ENCODE measurements at places on chromosomes 2 and 18.

- no peak for DNase-seq
Observed at GRCh38 chr2:48600204-48600813, 17.3 kb upstream of the GTF2A1L start.

GRCh38 chr2:64025741-64026140, 6.5 kb upstream of the VPS54 start:
- no peak for DNase-seq

DNA sequence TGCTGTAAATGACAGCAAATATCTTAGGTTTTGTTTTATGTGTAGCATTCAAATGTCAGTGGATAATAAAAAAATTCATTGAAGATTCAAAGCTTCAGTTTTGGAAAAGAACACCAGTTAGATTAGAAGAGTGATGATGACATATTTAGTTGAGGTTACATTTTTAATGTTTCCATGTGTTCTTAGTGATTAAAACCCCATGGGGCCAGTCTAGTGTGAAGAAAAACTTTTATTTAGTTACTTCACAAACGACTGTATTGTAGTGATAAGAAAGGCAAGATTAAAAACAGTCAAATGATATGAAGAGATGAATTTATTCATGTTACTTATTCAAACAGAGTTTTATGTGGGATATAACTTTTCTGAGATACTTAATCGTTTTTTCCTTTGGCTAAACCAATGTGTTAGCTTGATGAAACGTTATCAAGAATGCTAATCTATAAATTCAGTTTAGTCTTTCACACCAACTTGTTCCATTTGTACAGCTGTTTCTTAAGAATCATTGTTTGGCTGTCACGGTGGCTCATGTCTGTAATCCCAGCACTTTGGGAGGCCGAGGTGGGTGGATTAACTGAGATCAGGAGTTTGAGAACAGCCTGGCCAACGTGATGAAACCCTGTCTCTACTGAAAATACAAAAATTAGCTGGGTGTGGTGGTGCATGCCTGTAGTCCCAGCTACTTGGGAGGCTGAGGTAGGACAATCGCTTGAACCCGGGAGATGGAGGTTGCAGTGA, 11.6 kb downstream of the BMPR2 start:
- no peak for DNase-seq

DNA sequence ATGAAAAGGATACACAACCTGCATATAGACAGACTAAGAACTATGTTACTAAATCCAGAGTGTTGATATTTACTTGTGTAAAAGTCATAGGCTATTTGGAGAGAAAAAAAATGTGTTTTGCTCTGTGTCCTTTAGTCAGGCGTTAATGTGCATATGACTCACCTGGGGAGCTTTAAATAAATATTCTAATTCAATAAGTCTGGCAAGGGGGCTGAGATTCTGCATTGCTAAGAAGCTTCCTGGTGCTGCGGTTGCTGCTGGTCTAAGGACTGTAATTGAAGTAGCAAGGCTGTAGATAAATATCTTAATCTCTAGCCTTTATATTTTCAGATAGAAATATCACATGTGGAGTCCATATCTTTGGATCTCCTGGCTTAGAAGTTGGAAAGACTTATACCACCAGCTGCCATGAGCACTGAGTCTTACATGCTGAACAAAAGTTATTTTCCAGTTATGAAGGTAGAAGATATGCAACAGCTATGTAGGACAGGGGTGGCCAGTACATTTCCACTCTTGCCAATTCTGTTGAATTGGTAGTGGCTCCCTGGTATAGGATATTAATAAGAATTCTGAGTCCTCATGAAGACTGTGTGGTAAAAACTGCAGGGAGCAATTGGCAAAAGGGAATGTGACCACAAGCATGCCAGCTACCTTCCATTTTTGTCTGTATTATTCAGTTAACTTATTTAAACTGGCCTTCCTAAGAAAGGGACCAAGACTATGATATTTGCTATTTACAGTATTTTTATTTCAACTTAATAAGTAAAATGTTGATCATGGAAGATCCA, 4.8 kb downstream of the SPAG16 start:
- no peak for DNase-seq

GRCh38 chr2:36354811-36355150, 797 bp upstream of the CRIM1 start:
- DNase-seq, result no peak

DNA sequence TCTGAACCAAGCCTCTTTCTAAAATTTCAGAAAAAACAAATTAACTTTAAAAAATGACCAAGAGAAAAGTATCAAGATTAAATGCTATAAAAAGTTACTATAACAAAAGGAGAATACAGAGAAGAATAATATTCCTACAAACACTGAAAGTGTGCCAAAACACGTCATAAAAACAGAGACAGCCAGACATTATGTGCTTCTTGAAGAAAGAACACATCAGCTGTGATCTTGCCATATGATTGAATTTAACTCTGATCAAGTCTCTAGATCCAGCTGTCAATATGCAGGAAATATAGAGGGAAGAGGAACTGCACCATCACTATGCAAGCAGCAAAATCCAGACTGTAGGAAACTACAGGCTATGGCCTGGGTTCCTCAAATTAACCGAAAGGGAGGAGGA, 33.7 kb upstream of the COL5A2 start:
- no peak for DNase-seq

DNA sequence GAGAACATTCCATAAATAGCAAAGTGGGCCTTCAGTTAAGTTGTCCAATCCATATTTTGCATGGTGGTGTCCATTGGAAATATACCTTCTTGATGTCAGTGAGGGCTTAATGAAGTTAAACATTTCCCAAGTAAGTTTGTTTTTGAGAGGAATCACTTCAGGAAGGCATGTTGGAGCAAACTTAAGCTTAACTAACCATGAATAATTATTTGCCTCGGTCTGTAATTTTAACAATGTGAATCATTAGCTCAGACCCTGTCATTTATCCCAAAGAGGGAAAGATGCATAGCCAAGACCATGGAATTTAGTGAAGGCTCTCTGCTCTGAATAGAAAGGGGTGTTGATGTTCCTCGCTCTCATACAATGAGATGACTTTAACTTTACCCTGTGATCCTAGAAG, 47.4 kb downstream of the SPATS2L start:
- DNase-seq, result no peak

DNA sequence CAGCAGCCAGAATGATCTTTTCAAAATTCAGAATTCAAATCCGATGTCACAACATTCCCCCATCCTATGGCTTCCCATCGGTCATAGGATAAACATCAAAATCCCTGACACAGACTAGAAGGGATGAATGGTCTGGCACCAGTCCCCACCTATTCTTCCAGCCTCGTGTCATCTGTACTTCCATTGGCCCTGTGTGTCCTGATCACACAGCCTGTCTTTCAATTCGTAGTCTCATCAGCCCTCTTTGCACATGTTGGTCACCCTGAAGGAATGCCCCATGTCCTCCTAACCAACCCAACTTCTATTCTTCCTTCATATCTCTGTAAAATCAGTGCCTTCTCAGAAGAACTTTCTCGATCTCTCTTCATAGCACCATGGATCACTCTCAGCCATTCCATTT, 157.2 kb downstream of the NEB start:
- DNase-seq, result no peak

GRCh38 chr2:222492683-222493082, 68.3 kb downstream of the SGPP2 start:
- no peak for DNase-seq

- DNase-seq, result no peak
Observed at GRCh38 chr18:76451396-76452331, 43.4 kb downstream of the ZNF516 start.

- no peak for DNase-seq
Observed at GRCh38 chr2:118061135-118061955, 26.9 kb upstream of the INSIG2 start.

GRCh38 chr18:43129946-43130524, 14.6 kb upstream of the RIT2 start:
- DNase-seq, result no peak

- DNase-seq, result no peak
Observed at GRCh38 chr2:98404556-98405250, 40.0 kb upstream of the INPP4A start.

DNA sequence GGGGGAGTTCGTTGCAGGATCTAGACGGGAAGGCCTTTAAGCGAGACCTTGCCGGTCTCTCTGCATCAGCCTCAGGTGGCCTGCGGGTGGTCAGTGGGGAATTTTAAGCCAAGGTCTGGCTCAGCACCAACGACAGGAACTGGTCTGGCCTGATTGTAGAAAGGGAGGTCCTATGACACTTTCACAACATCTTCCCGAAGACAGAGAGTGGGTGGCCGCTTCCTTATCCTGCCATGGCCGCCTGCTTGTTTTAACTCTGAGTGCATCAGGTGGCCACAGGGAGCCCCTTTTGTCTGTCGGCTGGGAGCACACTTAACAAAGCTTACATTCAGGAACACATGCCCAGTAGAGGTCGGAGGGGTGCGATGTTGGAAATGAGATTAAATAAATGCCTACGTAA, 363.7 kb upstream of the MYT1L start:
- no peak for DNase-seq

DNA sequence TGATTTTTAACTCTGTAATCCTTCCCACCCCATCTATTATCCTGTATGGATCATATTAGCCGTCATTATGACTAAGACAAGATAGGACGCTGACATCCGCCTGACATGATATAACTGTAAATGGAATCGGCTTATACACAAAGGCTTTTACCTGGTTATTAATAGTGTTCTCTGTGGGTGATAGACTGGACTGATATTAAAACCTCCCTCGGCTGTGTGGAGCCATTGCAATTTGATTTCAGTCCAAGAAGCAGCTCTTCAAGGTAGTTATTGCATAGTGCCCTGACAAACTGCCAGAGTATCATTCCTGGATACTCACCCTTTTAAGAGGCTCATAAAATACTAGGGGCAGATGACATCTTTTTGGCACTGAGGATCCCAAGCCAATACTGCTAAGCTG, 226.1 kb upstream of the HNRNPA3 start:
- DNase-seq, result no peak

- no peak for DNase-seq
Observed at GRCh38 chr2:69955029-69955428, 6.4 kb downstream of the ASPRV1 start.

- DNase-seq, result no peak
Observed at GRCh38 chr2:24720310-24720709, 72.9 kb downstream of the PTRHD1 start.

DNA sequence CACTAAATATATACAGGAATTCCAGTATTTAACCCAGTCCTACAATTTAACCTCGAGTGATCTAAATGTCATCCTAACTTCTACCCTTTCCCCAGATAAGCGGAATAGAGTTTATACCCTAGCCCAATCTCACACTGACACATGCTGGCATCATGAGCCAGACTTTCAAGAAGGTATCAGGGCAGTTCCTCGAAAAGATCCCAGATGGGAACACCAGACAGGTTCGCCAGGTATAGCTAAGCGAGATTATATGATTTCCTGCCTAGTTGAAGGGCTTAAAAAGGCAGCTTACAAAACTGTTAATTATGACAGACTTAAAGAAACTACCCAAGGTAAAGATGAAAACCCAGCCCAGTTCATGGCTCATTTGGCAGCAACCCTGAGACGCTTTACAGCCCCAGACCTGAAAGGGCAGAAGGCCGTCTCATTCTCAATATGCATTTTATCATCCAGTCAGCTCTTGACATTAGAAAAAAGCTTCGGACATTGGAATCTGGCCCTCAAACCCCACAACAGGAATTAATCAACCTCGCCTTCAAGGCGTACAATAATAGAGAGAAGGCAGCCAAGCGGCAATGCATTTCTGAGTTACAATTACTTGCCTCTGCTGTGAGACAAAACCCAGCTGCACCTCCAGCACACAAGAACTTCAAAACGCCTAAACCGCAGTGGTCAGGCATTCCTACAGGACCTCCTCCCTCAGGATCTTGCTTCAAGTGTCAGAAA, 668.2 kb upstream of the PKDCC start:
- no peak for DNase-seq

- no peak for DNase-seq
Observed at GRCh38 chr2:173989160-173989883, 24.1 kb upstream of the SP3 start.

DNA sequence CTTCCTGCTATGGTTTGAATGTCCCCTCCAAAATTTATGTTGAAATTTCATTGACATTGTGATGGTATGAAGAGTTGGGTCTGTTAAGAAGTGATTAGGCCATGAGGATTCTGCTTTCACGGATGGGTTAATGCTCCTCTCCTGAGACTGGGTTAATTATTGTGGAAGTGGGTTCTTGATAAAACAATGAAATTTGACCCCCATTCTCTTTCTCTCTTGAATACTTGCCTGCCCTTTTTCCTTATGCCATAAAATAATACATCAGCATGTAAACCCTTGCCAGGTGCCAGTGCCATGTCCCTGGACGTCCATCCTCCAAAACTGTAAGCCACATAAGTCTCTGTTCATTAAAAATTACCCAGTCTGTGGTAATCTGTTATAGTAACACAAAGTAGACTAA, 352.8 kb downstream of the LRRTM4 start:
- no peak for DNase-seq

DNA sequence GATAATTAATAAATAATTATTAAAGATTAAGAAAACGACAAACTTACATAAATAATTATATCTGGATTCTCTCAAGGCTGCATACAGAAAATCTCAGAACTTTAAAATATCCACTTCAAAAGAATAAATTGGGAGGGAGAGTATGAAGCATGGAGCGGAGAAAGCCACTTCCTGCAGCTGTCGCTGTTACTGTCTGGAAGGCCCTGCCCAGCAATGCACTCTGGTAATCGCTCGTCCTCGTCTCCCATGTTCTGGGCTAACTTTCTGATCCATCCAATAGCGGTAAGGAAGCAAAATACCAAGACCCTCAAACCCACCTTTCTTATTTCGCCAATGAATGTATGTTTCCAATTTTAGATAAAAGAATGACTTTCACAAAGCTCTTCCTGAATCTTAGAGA, 26.7 kb downstream of the CYRIA start:
- DNase-seq, result no peak

DNA sequence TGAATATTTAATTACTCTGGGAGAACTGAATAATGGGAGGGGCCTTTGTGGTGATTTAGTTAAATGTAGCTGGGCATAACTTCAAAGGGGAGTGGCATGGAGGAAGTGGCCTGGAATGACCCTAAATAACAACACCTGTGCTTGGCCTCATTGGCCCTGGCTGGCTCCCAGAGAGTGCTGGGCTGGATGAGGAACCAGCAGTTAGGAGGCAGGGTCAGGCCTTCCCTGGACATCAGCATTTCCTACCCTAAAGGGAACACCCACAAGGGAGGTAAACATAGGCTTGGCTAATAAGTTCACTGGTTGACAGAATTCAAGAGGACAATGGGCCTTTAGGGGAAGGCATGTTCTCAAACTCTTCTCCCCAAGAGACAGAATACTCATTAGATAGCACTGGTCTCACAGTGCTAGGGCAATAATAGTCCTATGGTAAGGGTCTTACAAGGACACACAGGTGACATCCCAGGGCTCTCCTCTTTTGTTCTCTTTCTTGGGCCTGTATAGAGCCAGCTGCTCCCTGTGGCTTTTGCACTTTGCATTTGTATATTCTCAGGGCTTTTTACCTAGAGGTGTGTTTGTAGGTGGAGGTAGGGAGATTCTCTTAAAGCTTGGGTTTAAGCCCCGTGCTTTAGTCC, 106.8 kb downstream of the ZNF519 start:
- no peak for DNase-seq

- no peak for DNase-seq
Observed at GRCh38 chr18:74459889-74460288, 2.8 kb upstream of the DIPK1C start.

GRCh38 chr2:152037743-152038435, 61.0 kb downstream of the CACNB4 start:
- no peak for DNase-seq
